ENCODE measurements at places on chromosomes 12 and 14.

GRCh38 chr12:132392389-132393244 lies 63.2 kb upstream of the GALNT9 start:
- no peak overlapping the region for H3K4me3 ChIP-seq
- peaks cover 55% of the 10 kb centered on the region for H3K27me3 ChIP-seq
- H3K36me3 ChIP-seq = no peaks in the 10 kb centered on the region
- no peak overlapping the region for H3K27ac ChIP-seq
- no peaks in the 10 kb centered on the region for H3K4me1 ChIP-seq

GRCh38 chr14:105363847-105364708 lies 34.3 kb upstream of the TEX22 start:
- H3K4me1 ChIP-seq = no peaks in the 10 kb centered on the region
- H3K4me3 ChIP-seq = no peak overlapping the region
- no peak for DNase-seq
- H3K36me3 ChIP-seq = peaks cover 3% of the 10 kb centered on the region
- H3K27ac ChIP-seq = no peak overlapping the region
- H3K27me3 ChIP-seq = no peaks in the 10 kb centered on the region

GRCh38 chr14:96267916-96268315 lies 11.9 kb downstream of the BDKRB1 start:
- DNase-seq = no peak
- H3K4me1 ChIP-seq = peaks cover 5% of the 10 kb centered on the region
- H3K27me3 ChIP-seq = no peaks in the 10 kb centered on the region
- H3K36me3 ChIP-seq = no peaks in the 10 kb centered on the region

DNA sequence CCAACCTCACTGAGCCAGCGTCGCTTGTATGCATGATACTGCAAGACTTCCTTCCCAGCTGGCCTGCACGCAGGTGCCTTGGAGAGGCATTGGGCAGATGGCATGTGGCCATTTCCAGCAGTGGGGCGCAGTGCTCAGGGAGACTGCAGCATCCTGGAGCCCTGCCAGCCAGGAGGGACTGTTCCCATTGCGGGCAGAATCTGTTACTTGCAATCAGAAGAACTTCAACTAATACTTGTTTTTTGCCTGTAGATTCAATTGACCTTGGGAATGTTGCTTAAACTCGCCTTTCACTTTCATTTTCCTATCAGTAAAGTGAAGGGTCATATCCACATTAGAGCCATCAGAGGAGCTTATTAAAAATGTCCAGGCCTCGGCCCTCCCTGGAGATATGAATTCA lies 29.8 kb downstream of the ANKRD9 start:
- H3K4me3 ChIP-seq = no peak overlapping the region
- no peak overlapping the region for H3K27ac ChIP-seq
- no peaks in the 10 kb centered on the region for H3K4me1 ChIP-seq
- no peaks in the 10 kb centered on the region for H3K27me3 ChIP-seq
- H3K36me3 ChIP-seq = no peaks in the 10 kb centered on the region

GRCh38 chr12:46472893-46473633 lies 100.5 kb upstream of the SLC38A2 start:
- H3K27ac ChIP-seq = no peak overlapping the region
- H3K27me3 ChIP-seq = no peaks in the 10 kb centered on the region
- no peaks in the 10 kb centered on the region for H3K4me1 ChIP-seq
- no peak for DNase-seq
- H3K36me3 ChIP-seq = no peaks in the 10 kb centered on the region

DNA sequence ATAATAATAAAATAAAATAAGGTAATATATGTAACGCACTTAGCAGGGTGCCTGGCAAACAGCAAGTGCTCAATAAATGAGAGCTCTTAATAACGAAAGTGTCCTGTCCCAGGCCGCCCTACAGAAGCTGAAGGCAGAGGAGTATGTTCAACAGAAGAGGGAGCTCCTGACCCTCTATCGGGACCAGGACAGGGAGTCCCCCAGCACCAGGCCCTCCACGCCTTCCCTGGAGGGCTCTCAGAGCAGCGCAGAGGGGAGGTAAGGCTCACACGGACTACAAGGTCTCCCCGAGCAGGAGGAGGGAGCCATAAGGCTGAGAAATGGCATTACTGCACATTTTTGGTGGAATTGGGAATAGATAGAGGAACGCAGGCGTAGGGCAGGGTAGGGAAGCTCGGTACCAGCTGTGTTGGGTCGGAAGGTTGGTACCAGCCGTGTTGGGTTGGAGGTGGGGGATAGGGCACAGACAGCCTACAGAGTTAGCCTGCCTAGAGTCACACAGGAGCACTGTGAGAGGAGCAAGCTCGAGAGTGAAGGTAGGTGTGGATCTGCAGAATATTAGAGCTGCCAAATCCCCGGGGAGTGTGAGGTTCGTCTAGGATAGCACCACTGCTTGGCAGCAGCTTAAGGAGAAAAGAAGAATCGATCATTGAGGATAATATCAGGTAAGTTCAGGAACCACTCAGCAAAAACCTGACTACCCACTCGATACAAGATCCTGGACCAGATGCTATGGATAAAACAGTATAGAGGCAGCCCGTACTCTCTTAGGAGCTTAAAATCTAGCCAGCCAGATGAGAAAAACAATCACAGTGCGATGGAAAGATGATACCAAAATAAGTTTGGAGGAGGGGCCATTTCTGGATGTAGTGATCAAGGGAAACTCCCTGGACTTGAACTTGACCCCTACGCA lies 15.3 kb downstream of the TNFRSF1A start:
- no peak for DNase-seq
- peaks cover 23% of the 10 kb centered on the region for H3K4me1 ChIP-seq
- H3K36me3 ChIP-seq = peaks cover 16% of the 10 kb centered on the region

- no peaks in the 10 kb centered on the region for H3K27me3 ChIP-seq
- DNase-seq = no peak
- H3K36me3 ChIP-seq = no peaks in the 10 kb centered on the region
- no peak overlapping the region for H3K4me3 ChIP-seq
Measured at GRCh38 chr12:65827342-65827741, 3.1 kb downstream of the HMGA2 start.

DNA sequence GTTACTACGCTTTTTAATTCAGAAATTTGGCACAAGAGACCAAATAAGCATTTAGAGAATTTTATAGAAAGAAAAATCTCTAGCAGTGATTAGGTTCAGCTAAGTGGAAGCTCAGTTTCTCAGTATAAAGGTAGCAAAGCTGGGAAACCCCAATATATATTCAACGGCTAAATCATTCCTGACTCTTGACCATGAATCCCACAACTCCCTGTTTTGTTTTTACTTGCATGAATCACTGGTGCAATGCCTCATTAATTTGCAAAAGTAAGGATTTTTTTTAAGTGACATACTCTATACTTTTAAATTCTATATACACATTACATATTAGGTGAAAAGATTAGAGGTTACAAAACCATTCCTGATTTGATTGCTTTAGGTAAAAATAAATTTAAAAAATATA lies 74.3 kb upstream of the PLEKHG7 start:
- H3K27me3 ChIP-seq = no peaks in the 10 kb centered on the region
- DNase-seq = no peak
- H3K27ac ChIP-seq = no peak overlapping the region
- H3K36me3 ChIP-seq = no peaks in the 10 kb centered on the region
- H3K4me3 ChIP-seq = no peak overlapping the region

- no peaks in the 10 kb centered on the region for H3K36me3 ChIP-seq
- H3K4me3 ChIP-seq = no peak overlapping the region
- H3K4me1 ChIP-seq = no peaks in the 10 kb centered on the region
- no peaks in the 10 kb centered on the region for H3K27me3 ChIP-seq
- DNase-seq = no peak
Measured at GRCh38 chr12:112686373-112686772, 105.2 kb upstream of the RPH3A start.

DNA sequence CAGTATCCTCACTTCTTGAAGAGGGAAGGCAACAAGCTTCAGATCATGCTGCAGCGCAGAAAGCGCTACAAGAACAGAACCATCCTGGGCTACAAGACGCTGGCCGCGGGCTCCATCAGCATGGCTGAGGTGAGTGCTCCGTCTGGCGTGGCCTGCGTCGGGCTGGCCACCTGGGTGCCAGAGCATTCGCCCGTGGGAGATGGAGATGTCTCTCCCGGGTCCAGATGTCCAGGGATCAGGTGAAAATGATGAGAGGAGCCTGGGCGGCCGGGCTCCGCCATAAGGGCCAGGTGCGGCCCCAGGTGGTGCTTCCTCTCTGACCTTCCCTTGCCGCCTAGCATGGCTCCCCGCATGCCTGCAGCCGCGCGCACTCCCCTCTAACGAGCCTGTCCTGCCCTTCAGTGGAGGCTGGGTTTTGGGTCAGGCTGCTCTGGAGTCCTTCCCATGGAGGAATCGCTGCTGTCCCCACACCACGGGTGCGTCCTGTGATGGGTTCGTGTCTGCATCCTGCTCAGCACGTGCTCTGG lies 40.6 kb downstream of the PACS2 start:
- H3K27ac ChIP-seq = no peak overlapping the region
- no peak for DNase-seq
- H3K4me3 ChIP-seq = no peak overlapping the region
- H3K36me3 ChIP-seq = no peaks in the 10 kb centered on the region
- H3K27me3 ChIP-seq = no peaks in the 10 kb centered on the region
- peaks cover 12% of the 10 kb centered on the region for H3K4me1 ChIP-seq

DNA sequence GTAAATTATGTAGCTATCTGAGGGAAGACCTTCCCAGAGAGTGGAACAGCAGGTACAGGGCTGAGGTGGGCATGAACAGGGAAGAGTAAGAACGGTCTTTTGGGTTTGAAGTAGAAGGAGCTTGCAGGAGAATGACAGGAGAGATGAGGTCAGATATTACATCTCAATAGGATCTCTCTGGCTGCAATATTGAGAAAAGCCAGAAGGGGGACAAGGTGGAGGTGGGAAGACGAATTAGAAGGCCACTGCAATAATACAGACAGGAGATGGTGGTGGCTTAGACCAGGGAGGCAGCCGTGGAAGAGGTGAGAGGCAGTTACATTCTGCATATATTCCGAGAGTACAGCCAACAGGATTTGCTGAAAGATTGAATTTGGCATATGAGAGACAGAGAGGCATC lies 310.2 kb downstream of the APAF1 start:
- no peaks in the 10 kb centered on the region for H3K27me3 ChIP-seq
- DNase-seq = no peak
- H3K27ac ChIP-seq = no peak overlapping the region
- peaks cover 3% of the 10 kb centered on the region for H3K4me1 ChIP-seq
- no peak overlapping the region for H3K4me3 ChIP-seq

- DNase-seq = no peak
- peaks cover 12% of the 10 kb centered on the region for H3K4me1 ChIP-seq
- no peaks in the 10 kb centered on the region for H3K27me3 ChIP-seq
- peak overlapping the region; percentile 43 for H3K4me3 ChIP-seq
- H3K27ac ChIP-seq = no peak overlapping the region
- no peaks in the 10 kb centered on the region for H3K36me3 ChIP-seq
Measured at GRCh38 chr14:104843006-104843405, 22.1 kb upstream of the CEP170B start.

GRCh38 chr12:95591731-95592130 lies 40.5 kb upstream of the USP44 start:
- H3K27ac ChIP-seq = no peak overlapping the region
- H3K27me3 ChIP-seq = no peaks in the 10 kb centered on the region
- H3K4me3 ChIP-seq = no peak overlapping the region
- H3K4me1 ChIP-seq = no peaks in the 10 kb centered on the region

DNA sequence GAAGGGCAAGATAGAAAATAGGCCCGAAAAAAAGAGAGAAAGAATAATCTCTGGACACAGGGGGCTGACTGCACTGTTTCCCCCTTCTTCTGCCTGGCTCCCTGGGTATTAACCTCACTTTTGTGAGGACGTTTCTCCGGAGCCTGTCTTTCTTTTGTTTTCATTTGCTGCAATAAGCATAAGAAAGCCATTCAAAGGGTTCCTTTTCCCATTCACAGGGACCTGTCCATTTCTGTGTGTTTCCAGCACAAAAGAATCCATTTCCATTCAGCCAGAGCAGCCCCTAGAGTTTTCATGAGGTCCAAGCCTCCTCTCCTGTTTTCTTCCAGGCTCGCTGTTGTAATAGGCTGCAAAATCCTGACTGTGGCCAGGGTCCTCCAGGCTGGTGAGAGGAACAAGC lies 16.8 kb downstream of the PLXNC1 start:
- H3K27me3 ChIP-seq = no peaks in the 10 kb centered on the region
- peaks cover 25% of the 10 kb centered on the region for H3K4me1 ChIP-seq
- DNase-seq = peak; percentile 42
- peak overlapping the region; percentile 77 for H3K27ac ChIP-seq

DNA sequence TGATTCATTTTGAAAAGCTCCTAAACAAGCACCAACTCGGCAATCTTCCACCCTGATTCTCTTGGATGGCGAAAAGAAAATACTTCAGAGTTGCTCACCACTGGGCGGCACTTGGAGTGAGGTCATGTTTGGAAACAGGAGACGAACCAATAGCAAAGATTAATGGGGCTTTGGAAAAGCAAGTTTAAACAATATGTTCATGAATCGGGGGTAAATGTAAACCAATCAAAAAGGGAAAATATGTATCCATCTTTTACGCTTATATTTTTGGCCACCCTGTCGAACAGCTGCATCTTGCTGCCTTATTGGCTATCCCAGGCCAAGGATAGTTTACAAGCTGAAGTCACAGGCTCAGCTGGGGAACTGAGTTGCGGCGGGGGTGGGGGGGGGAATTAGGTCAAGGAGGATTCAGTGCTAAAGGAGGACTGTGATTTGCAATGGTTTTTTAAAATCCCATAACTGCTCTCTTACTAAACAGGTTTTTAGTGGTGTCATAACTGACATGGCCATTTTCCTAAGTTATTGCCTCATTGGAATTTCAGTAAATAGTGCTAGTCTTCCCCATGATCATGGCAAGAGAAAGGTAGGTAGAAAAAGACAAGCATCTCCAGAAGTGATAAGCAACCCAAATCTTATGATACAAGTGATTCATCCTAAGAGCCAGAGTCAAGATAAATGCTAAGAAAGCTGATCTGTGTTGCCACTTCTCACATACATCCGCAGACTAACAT lies 210.6 kb downstream of the PHLDA1 start:
- H3K27ac ChIP-seq = no peak overlapping the region
- DNase-seq = no peak
- H3K4me1 ChIP-seq = no peaks in the 10 kb centered on the region
- H3K4me3 ChIP-seq = no peak overlapping the region

- DNase-seq = no peak
- H3K4me3 ChIP-seq = no peak overlapping the region
- H3K27me3 ChIP-seq = no peaks in the 10 kb centered on the region
- no peaks in the 10 kb centered on the region for H3K36me3 ChIP-seq
- no peaks in the 10 kb centered on the region for H3K4me1 ChIP-seq
Measured at GRCh38 chr14:46198676-46199075, 452.9 kb downstream of the RPL10L start.

DNA sequence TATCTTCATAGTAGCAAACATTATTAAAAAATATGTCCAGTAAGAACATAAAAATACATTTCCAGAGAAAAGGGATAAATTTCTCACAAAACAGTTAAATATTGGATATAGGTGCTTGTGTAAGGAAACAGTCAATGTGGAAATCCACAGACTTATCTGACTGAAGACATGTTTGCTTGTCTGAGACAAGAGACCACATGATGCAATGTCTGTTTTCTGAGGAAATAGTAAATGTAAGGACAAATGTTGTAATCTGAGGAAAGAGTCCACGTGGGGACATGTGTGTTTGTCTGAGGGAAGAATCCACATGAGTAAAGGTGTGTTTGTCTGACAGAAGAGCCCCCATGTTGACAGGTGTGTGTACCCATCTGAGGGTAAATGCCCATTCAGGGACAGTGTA lies 1093.2 kb downstream of the TMEM121 start:
- no peak for DNase-seq
- H3K4me1 ChIP-seq = no peaks in the 10 kb centered on the region
- no peaks in the 10 kb centered on the region for H3K36me3 ChIP-seq
- H3K4me3 ChIP-seq = no peak overlapping the region
- H3K27ac ChIP-seq = no peak overlapping the region

GRCh38 chr12:6553051-6553868 lies 2.6 kb downstream of the IFFO1 start:
- peaks cover 15% of the 10 kb centered on the region for H3K4me1 ChIP-seq
- no peak overlapping the region for H3K4me3 ChIP-seq
- H3K27ac ChIP-seq = no peak overlapping the region
- peaks cover 66% of the 10 kb centered on the region for H3K36me3 ChIP-seq
- no peak for DNase-seq
- no peaks in the 10 kb centered on the region for H3K27me3 ChIP-seq
